ENCODE measurements at places on chromosomes 1 and 21.
A peak's percentile ranks its signal among the peaks of the same experiment; 100 is the strongest.

- DNase-seq, result no peak
Measured at GRCh38 chr1:6652986-6653385, 28.3 kb downstream of the THAP3 start.

DNA sequence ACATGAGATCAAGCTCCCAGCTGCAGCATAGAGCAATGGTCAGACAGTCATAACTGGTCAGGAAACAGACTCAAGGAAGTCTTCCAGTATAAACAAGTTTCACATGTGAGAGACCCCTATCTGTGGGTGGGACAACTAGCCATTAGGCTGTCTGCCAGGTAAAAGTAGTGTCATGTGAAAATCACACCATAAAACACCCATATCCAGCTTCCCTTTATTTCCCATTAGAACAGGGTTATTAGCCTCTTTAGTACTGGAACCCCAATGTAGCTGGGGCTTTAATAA, 426.7 kb downstream of the KCNT2 start:
- no peak for DNase-seq

DNA sequence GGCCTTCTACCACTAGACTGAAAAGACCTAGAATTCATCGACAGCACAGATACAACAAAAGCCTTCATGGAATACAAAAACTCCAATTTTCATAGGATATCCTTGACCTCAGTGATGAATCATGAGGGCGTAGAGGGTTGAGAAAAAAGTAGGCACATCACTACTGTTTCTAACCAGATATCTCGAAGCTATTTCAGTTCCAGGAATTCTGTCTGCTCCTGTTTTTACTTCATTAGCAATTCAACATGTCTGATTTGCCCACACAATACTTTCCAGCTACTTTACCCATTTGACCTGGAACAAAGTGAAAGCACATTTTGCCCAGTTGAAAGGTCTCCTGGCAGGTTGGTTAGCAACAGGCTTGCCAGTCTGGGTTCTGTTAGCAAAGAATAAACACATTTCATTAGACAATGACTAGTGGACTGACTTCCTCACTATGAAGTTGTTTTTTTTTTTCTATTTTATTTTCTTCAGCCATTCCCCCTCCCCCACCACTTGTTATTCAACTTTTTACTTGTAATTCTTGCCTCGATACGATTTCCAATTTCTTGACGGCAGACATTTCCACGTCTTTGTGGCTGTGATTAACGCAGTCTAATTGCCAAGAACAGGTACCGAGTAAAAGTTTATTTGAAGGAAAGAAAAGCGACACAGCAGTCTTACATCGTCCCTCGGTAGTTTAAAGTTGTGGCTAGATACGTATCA, 4.0 kb upstream of the ZBTB18 start:
- DNase-seq, result no peak

DNA sequence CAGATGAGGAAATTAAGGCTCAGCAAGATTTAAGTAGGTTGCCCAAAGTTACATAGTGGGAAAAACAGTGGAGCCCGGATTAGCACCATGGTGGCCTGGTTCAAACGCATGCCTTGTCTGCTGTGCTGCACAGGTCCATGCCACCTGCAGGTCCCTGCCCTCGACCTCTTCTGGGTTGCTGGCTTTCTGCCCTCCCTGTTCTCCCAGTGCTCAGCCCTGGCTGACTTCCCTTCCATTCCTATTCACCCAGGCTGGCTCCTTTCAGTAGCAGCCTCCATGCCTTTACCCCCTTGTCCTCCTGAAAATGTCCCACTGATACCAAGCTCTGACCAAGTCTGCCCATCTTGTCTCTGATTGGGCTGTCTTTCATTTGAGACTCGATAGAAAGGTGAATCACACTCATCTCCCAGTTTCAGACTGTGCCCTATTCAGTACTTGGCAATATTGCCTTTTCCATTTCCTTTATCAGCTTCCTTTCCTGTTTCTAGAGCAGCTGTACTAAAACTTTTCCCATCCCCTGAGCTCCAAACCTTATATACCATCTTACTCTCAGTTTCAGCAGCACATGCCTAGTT, 75.8 kb downstream of the ST3GAL3 start:
- DNase-seq, result no peak

- DNase-seq, result no peak
Measured at GRCh38 chr1:9245230-9245619, 10.7 kb downstream of the H6PD start.

- DNase-seq, result no peak
Measured at GRCh38 chr21:45988366-45989347, 7.1 kb downstream of the COL6A1 start.

GRCh38 chr1:203163891-203164635, 11.6 kb downstream of the MYBPH start:
- no peak for DNase-seq

DNA sequence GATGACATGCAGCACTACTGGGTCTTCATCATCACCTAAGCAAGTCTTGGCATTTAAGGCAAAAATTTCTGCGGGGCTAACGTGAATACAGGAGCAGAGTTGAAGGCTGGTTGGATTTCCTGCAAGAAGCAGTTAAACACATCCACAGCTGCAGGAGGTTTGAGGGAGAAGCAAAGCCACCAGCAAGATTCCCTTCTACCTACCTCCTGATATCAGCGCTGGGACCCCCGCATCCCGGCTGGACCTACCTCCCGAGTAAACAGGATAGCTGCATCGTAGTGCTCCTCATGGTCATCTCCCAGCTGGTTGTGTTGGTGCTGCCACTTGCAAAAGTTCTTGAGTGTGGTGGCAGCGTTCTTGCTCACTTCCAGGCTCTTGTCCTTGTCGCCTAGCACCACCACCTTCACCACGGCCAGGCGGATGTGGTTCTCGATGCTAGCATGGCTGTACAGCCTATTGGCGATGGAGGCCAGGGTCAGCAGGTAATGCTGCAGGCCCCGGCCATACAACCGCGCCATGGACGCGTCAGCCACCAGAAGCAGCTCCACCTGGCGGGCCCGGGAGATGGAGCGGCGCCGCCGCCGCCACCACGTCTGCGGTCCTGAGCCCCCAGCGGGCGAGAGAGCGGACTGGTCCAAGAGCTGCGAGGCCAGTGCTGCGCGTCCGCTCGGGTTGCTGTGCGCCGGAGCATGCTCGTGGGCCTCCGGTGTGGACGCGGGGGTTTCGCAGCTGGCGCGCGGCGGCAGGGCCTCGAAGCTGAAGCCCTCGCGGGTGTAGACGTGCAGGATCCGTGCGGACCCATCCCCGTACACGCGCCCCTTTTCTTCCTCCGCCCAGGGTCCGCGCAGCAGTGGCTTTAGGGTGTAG, 1.6 kb downstream of the ADAMTS5 start:
- DNase-seq, result no peak

DNA sequence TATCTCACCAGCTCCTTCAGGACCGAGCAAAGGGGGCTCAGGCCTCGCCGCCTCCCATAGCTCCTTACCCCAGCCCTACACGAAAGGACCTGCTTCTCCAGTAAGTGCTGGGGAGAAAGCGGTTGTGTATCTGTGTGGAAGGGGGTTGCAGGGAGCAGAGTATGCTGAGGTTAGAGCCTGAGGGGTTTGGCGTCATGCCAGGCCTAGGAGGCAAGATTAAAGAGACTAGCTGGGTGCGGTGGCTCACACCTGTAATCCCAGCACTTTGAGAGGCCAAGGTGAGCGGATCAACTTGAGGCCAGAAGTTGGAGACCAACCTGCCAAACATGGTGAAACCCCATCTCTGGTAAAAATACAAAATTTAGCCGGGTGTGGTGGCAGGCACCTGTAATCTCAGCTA, 14.1 kb upstream of the RASSF5 start:
- DNase-seq, result no peak

- DNase-seq, result no peak
Measured at GRCh38 chr1:150905301-150905700, 18.4 kb downstream of the CTXND2 start.

DNA sequence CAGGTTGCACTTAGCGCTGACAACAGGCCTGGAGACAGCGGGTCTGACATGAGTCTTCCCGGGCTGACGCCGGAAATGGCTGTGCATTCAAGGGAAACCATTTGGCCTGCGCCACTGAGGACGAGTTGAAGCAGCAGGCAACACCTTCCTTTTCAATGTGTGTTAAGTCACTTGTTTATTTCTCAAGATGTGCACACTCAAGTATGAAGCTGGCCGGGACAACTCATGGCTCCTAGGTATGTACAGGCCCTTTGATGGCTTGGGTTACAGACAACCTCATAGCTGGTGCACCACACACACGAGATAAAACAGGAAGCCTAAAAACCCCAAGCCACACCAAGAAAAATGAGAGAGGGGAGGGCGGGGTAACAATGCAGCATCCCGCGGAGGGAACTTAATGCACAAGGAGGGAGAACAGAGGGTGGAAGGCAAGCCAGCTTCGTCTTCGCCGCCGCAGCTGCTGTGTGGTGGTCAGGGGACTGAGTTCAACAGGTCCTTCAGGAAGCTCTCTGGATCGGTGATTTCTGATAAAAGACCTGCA, 118.0 kb upstream of the IFFO2 start:
- DNase-seq, result no peak

DNA sequence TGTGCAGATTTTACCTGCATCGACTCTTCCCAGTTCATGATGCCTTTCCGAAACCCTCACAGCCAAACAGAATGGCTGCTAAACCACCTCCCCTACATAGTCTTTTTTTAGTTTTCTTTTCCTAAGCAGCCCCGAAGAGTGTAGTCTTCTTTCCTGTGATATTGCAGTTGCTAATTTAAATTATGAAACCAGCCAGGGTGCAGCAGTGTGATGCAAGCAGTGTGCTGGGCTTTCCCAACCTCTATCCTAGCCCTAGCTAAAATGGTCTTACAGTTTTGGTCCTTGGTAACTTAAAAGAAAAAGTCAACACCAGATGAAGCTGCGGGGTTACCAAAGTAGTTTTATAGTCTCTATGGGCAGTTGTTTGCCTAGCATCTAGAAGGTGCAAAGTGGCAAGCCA, 82.0 kb upstream of the GCLM start:
- DNase-seq, result no peak

DNA sequence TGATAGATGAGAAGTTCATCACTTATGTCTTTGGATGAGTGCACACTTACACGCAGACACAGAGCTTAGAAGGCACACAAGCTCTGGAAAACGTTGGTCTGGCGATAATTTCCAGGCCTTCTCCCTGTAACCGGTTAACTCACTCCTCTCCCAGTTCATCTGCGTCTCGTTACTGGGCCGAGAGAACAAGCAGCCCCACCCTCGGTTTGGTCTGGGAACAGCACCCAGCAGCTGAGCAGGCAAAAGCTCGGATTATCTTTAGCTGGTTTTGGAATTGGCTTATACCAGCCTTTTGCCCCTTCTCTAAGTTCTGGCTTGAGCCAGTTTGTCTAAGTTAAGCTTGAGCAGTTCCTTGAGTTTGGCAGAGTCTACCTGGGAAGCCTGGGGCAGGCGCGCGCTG, 27.3 kb upstream of the COL6A1 start:
- DNase-seq, result no peak

- no peak for DNase-seq
Measured at GRCh38 chr1:81678779-81679178, 122.0 kb upstream of the ADGRL2 start.

DNA sequence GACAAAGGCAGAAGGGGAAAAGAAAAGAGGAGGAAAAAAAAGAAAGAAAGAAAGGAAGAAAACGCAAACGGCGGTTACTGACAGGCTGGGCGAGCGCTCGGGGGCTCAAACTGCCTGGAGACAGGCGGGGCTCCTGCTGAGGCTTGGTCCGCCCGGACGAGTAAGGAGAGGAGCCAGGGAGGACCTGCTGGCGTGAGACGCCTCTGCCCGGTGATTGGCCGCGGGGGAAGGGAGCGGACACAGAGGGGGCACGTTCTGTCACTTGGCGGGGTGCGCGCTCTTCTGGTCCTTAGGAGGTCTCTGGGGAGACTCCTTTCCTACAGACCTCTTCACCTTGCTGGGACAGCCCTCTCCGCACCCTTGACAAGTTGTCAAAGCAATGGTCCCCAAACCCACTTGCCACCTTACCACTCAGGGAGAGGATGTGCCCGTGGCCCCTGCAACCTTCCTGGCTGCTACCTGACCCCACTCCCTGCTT, 791 bp upstream of the PIK3R3 start:
- no peak for DNase-seq

GRCh38 chr1:48661726-48662463, 114.8 kb downstream of the BEND5 start:
- peak; percentile 44 for DNase-seq

GRCh38 chr1:17307329-17307728, 668 bp upstream of the PADI4 start:
- DNase-seq, result no peak

DNA sequence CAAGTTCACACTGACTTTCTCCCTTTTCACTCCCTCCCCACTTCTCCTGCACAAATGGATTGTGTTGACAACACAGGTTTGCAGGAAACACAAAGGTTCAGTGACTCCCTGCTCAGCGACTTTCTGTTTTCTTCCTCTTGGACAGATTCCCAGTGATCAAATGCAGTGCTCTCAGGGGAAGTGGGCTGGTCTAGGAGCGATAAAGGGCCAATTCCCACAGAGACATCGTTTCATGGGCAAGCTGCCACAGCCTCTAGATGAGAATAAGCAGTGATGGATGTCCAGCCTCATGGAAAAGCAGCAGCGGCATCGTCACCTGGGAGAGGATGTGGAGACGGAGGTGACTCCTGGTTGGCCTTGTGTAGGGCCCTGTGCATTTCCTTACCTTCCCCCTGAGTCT, 30.6 kb downstream of the FYB2 start:
- peak; percentile 55 for DNase-seq

DNA sequence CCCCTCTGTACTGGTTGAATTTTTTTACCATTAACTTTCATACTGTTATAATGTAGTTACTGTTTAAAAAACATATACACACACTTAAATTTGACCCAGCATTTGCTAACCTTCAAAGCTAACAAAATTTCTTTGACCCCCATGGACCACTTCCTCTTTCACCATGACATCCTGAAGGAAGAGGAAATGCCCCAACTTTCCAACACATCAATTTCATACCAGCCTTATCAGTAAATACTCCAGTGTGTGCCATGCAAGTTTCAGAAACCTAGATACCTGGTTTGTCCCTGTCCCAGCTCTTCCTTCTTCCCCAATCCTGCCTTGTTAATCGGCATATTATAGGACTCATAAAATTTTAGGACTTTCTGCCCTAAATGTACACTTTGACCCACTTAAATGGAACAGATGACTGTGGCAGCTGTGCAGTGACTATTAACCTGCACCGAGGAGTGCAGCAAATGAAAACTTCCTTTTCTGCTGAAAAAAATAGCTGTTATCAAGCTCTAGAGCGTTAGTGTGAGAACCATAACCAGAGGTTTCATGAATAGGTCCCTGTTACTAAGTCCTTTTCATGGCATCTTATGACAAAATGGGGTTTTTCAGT, 54.1 kb downstream of the DTL start:
- DNase-seq, result no peak

GRCh38 chr1:116415699-116416533, 42.9 kb downstream of the ATP1A1 start:
- DNase-seq, result no peak

- no peak for DNase-seq
Measured at GRCh38 chr1:151312411-151312810, 14.8 kb downstream of the PI4KB start.

GRCh38 chr1:116474921-116475849, 95.6 kb downstream of the CD58 start:
- DNase-seq, result no peak

- DNase-seq, result no peak
Measured at GRCh38 chr1:11441211-11441952, 37.6 kb upstream of the DISP3 start.

GRCh38 chr21:15219894-15220293, 155.1 kb upstream of the NRIP1 start:
- no peak for DNase-seq

Measured in NCI-H446 (cell line).